ENCODE measurements at places on chromosomes 5 and 9. TPM values are rescaled to one million over a fixed set of nuclear protein-coding genes. Genes with fewer than 3 reads are reported as not detected.

Gene PCDHB8
- polyA plus RNA-seq, result not detected

Gene FGD3
- polyA plus RNA-seq, result 1.7 TPM

Gene FCN2
- polyA plus RNA-seq, result not detected

Gene LCN1
- polyA plus RNA-seq, result not detected

Gene DELE1
- polyA plus RNA-seq, result 39.8 TPM

Gene IQGAP2
- polyA plus RNA-seq, result 29.8 TPM

Gene PCDHA1
- polyA plus RNA-seq, result not detected

Gene SPINK1
- polyA plus RNA-seq, result 6,952 TPM

Gene DNAI1
- polyA plus RNA-seq, result 0.31 TPM

Gene TIMD4
- not detected for polyA plus RNA-seq

Gene NAIF1
- 10.3 TPM for polyA plus RNA-seq

Gene ANKRD55
- polyA plus RNA-seq, result 0.08 TPM

Gene FGFR4
- 17.0 TPM for polyA plus RNA-seq

Gene CYLC2
- not detected for polyA plus RNA-seq

Gene PCDHGA7
- 0.06 TPM for polyA plus RNA-seq

DNA sequence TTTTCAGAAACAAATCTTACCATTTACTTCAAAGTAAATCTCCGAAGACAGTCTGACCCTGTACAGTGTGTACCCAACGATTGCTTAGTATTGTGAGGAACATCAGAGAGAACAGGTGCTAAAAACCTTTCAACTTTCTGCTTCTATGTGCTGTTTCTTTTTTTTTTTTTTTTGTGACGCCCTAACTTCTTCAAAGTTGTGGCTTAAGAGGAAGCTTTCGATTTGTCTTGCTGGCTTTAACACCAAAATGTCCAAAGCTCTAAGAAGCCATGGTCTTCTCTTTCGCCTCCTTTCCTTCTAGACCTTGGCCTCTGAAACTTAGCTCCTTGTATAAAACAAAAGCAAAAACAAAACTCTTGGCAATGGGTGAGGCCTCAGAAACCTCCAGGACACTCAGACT is 1.2 kb downstream of the TNFSF8 start:
- peak overlapping the region; percentile 5 for H3K4me3 ChIP-seq
- no peak for DNase-seq
- no peaks in the 10 kb centered on the region for H3K36me3 ChIP-seq
- peak overlapping the region; percentile 61 for H3K27ac ChIP-seq

- H3K36me3 ChIP-seq, result peaks cover 31% of the 10 kb centered on the region
- no peaks in the 10 kb centered on the region for H3K27me3 ChIP-seq
- H3K4me3 ChIP-seq, result no peak overlapping the region
- H3K4me1 ChIP-seq, result peaks cover 12% of the 10 kb centered on the region
Observed at GRCh38 chr9:2163231-2163885, 148.2 kb downstream of the SMARCA2 start.

DNA sequence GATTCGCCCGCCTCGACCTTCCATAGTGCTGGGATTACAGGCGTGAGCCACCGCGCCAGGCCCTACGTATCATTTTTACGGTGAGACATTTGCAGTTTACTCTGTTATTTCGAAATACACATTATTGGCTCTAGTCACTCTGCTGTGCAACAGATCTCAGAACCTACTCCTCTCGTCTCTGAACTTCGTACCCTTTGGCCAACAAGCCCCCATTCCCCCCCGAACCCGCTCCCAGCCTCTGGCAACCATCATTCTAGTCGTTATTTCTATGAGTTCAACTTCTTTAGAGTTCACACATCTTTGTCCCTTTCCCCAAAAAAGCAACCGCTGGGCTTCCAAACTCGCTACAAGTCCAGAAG is 735 bp downstream of the PTGR1 start:
- peak; percentile 41 for DNase-seq
- H3K36me3 ChIP-seq, result peaks cover 36% of the 10 kb centered on the region
- H3K27ac ChIP-seq, result peak overlapping the region; percentile 92
- H3K4me1 ChIP-seq, result peaks cover 48% of the 10 kb centered on the region

DNA sequence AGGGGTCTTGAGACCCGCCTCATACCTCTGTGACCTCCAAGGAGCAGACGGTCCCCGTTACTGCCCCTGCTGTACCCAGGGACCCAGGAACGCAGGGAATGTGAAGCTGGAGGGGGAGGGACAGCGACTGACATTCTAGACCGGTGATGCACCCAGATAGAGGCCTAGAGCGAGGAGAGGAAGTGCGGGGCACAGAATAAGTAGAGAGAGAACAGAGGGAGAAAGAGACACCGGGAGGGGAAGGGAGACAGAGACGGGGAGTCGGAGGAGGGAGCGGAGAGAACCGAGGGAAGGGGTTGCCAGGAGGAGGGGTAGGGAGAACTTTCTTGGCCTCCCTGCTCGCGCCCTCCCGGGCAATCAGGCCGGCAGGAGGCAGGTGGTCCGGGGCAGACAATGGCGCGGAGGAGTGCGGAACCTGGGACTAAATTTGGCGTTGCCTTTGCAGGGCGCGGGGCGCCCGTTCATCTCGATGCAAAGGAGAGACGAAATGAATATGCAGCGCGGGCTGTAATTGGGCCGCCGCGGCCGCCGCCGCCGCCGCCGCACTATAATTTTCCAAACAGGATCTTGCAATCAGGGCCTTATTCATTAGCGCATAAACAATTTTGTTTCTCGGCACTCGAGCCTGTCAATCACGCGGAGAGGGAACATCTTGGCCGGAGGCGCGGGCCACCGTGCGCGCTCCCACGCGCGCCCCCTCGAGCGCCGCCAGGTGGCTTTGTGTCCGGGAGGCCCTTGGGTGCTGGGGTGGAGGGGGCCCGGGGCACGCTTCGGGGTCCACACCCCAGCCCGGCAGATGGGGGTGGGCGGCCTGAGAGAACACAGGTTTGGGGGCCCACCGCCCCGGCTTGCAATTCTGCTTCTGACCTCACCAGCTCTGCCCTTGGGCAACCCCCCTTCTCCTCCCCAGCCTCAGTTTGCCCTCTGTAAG is 33.0 kb downstream of the NDUFA8 start:
- H3K27ac ChIP-seq, result no peak overlapping the region
- H3K27me3 ChIP-seq, result peaks cover 40% of the 10 kb centered on the region
- peak overlapping the region; percentile 41 for H3K4me3 ChIP-seq
- no peaks in the 10 kb centered on the region for H3K36me3 ChIP-seq

GRCh38 chr5:73230264-73231245 is 57.6 kb downstream of the TMEM174 start:
- DNase-seq, result no peak
- H3K27me3 ChIP-seq, result peaks cover 87% of the 10 kb centered on the region
- no peak overlapping the region for H3K4me3 ChIP-seq
- H3K4me1 ChIP-seq, result peaks cover 21% of the 10 kb centered on the region

GRCh38 chr5:132389585-132390286 is 20.2 kb downstream of the SLC22A5 start:
- H3K27me3 ChIP-seq, result no peaks in the 10 kb centered on the region
- H3K27ac ChIP-seq, result peak overlapping the region; percentile 91
- peaks cover 64% of the 10 kb centered on the region for H3K4me1 ChIP-seq
- DNase-seq, result peak; percentile 49
- peaks cover 41% of the 10 kb centered on the region for H3K36me3 ChIP-seq
- H3K4me3 ChIP-seq, result no peak overlapping the region

- no peak overlapping the region for H3K27ac ChIP-seq
- peaks cover 5% of the 10 kb centered on the region for H3K27me3 ChIP-seq
- H3K4me1 ChIP-seq, result peaks cover 17% of the 10 kb centered on the region
- DNase-seq, result peak; percentile 45
- H3K36me3 ChIP-seq, result no peaks in the 10 kb centered on the region
Observed at GRCh38 chr5:71778678-71779276, 59.7 kb downstream of the CARTPT start.

GRCh38 chr5:89457411-89458331 is 574.7 kb upstream of the MEF2C start:
- peak overlapping the region; percentile 8 for H3K27ac ChIP-seq
- H3K36me3 ChIP-seq, result no peaks in the 10 kb centered on the region
- no peak overlapping the region for H3K4me3 ChIP-seq
- no peaks in the 10 kb centered on the region for H3K4me1 ChIP-seq

DNA sequence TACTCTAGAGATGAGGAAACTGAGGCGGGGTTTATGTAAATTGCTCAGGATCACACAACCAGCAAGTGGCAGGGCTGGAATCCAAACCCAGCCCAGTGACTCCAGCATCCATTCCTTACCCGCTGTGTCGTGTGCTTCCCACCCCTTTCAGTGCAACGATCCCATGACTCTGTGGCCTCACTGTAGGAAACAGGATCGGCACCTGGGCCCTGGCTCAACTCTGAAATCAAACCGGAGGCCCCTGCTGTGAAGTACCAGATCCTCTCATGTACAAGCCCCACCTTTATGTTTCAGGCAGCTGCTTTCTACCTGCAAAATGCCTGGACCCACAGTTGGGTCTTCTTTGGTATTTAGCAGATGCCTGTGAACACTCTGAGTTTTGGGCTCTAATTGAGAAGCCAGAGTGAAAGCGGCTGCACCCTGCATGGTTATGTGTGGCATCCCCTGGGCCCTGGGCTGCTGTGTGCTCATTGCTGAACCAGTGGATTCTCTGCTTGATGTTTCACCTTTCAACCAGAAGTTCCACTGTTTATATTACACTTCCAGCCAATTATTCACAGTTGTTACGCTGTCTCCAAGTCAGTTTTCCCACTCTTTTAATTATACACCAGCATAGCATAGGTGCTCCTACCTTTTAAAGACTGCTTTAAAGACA is 36.7 kb downstream of the ABLIM3 start:
- no peaks in the 10 kb centered on the region for H3K27me3 ChIP-seq
- DNase-seq, result no peak
- no peaks in the 10 kb centered on the region for H3K36me3 ChIP-seq
- H3K4me1 ChIP-seq, result no peaks in the 10 kb centered on the region
- H3K4me3 ChIP-seq, result no peak overlapping the region
- no peak overlapping the region for H3K27ac ChIP-seq

DNA sequence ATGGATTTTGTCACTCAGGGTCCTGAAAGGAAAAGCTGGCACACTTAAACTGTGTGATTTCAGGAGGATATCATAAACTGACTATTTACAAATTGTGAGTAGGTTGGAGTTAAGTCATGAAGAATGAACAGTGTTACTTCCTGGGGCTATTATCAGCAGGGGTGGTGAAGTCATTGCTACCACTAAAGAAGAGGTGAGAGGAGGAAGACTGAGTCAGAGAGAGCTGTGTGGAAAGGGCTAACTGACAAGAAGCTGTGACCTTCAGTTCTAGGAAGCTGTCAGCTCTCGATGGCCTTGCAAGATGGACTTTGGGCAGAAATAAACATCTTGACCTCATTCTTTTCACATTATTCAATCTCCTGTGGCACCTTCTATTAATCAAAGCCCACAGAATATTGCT is 72.3 kb upstream of the STARD4 start:
- H3K36me3 ChIP-seq, result no peaks in the 10 kb centered on the region
- no peak for DNase-seq
- H3K4me1 ChIP-seq, result no peaks in the 10 kb centered on the region
- H3K27ac ChIP-seq, result no peak overlapping the region
- H3K4me3 ChIP-seq, result no peak overlapping the region

- H3K27ac ChIP-seq, result no peak overlapping the region
- no peaks in the 10 kb centered on the region for H3K36me3 ChIP-seq
- H3K27me3 ChIP-seq, result no peaks in the 10 kb centered on the region
- no peak for DNase-seq
Observed at GRCh38 chr5:10580531-10581423, 16.9 kb downstream of the ANKRD33B start.

DNA sequence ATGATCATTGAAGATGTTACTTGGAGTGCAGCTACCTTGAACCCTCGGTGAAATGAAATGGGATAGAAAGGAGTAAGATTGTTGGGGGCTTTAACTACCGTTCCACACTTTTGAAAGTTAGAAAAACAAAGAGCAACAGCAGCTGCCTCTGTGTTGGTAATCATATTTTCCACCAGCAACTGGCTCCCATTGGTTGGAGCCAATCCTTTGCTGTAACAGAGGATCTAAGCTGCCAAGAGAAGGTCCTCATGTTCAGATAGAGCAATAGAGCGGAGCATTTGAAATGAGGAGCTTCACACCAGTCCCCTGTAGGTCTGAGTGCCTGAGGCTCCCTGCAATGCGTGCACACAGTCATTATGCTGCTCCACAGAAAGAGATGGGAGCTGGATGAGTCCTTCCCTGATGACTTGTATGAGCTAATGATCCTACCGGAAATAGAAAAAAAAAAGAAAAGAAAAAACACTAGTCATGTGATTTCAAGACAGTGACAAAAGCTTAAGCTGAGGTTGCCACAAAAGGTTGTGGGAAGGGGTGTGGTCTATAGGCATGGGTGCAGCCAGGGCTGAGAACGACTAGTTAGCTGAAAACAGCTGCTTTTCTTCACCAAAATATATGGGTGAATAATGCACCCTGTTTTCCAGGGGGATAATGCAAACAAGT is 300.7 kb downstream of the MLLT3 start:
- H3K27ac ChIP-seq, result no peak overlapping the region
- peak; percentile 49 for DNase-seq
- no peaks in the 10 kb centered on the region for H3K27me3 ChIP-seq
- H3K36me3 ChIP-seq, result no peaks in the 10 kb centered on the region
- H3K4me3 ChIP-seq, result no peak overlapping the region

DNA sequence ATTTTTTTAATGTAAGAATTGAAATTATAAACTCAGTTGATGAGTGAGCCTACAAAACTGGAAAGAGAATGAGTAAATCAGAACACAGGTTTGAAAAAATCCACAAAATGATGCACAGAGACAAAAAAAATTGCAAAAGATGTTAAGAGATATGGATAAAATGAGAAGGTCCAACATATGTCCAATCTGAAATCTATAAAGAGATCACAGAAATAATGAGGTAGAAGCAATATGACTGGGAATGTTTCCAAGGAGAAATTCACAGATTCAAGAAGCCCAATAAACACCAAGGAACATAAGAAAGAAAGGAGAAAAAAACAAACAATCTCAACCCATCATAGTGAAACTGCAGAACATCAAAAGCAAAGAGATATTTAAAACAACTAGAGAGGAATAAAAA is 288.4 kb upstream of the SLC30A5 start:
- no peak overlapping the region for H3K4me3 ChIP-seq
- H3K4me1 ChIP-seq, result no peaks in the 10 kb centered on the region
- DNase-seq, result no peak
- H3K27ac ChIP-seq, result no peak overlapping the region
- H3K27me3 ChIP-seq, result no peaks in the 10 kb centered on the region
